ENCODE measurements at places on chromosomes 6 and 20.

DNA sequence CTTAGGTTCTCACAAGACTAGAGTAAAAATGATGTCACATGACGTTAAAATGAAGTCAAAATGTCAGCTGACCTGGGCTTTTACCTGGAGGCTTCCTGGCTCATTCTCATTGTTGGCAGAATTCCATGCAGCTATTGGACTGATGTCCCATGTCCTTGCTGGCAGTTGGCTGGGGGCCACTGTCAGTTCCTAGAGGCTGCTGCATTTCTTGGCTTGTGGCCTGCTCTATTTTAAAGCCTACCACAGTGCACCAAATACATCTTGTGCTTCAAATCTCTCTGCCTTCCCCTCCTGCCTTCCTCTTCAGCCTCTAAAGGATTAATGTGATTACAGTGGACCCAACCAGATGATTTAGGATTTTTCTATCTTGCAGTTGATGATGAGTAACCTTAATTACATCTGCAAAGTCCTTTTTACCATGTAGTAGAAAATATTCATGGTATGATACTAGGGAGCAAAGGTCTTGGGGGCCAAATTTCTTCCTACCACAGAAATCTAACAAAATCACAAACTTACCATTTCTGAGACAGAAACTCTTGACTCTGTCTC, 81.9 kb downstream of the FIG4 start:
- no peak for DNase-seq

DNA sequence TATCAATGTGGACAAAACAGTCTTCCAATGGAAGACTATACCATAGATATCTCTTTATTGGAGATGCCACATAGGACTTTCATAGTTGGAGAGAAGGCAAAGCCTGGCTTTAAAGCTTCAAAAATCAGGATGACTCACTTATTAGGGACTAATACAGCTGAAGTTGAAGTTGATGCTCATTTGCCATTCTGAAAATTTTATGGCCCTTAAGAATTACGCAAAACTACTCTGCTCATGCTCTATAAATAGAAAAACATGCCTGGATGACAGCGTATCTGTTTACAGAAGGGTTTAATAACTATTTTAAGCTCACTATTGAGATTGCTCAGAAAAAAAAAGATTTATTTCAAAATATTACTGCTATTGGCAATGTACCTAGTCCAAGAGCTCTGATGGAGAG, 155.5 kb upstream of the DST start:
- DNase-seq = no peak

- DNase-seq = no peak
Observed at GRCh38 chr6:114712129-114712662, 369.4 kb upstream of the HS3ST5 start.

- DNase-seq = no peak
Observed at GRCh38 chr6:46556053-46556452, 64.8 kb upstream of the RCAN2 start.

GRCh38 chr6:70843328-70843918, 113.4 kb downstream of the B3GAT2 start:
- DNase-seq = no peak

DNA sequence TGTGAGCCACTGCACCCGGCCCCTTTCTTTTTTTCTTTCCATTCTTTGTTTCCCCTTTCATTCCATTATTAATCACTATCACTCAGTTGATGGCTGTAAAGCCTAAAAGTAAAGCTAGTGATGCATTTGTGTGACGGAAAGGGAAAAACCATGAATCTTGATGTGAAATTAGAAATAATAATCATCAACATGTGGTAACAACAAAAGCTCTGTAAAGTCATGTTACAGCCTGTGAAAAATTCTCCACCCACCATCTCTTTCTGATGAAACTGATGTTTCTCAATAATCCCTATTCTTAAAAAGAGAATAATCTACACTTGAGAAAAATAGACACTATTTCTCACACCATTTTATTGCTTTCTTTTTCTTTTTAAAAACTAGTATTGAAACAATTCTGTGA, 80.0 kb downstream of the CRYBG1 start:
- DNase-seq = no peak

DNA sequence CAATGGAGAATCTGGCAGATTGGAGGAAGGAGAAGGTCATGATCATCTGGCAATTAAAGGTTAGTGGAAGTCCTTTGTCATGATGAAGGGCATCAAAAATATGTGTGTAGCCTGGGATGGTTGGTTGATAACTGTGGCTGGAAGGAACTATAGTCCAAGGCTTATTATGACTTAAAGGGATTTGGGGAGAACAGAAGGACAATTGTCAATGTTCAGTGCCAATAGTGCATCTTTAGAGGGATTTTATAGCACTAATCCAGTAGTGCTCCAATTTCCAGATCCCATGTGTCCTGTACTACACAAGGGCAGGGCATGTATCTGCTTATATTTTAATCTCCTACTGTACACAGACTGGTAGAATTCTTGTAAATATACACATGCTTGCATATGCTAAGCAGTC, 5.0 kb upstream of the ZBTB24 start:
- no peak for DNase-seq

DNA sequence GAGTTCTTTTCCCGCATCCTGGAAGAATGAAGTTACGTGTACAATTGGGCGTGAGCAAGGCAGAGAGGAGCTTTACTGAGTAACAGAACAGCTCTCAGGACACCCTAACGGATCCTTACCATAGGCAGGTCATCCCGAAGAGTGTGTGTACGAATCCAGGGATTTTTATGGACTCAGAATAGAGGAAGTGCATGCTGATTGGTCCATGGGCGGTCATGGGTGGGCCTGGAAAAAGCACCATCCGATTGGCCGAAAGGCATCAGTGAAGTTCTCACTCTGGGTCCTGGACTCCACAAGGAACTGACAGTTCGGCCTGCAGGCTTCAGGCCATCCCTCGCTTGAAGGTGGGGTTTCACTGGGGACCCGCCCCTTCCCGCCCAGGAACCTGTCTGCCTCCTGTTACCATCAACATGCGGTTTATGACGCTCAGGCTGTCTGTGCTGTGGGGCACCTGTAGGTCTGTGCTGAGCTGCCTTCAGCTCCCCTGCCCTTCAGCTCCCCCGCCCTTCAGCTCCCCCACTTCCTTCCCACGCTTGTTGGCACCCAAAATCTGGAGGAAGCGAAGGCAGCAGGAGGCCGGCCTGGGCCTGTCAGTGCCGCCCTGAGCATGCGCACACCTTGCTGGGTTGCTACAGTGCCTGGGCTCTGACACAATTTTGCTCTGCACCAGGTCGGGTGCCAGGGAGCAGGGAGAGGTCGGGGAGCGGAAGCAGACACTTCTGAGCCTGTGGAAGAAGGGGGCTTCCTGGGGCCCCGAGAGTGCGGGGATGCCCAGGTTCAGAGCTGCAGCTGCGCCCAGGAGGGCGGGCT, 57.9 kb upstream of the MANEA start:
- no peak for DNase-seq

DNA sequence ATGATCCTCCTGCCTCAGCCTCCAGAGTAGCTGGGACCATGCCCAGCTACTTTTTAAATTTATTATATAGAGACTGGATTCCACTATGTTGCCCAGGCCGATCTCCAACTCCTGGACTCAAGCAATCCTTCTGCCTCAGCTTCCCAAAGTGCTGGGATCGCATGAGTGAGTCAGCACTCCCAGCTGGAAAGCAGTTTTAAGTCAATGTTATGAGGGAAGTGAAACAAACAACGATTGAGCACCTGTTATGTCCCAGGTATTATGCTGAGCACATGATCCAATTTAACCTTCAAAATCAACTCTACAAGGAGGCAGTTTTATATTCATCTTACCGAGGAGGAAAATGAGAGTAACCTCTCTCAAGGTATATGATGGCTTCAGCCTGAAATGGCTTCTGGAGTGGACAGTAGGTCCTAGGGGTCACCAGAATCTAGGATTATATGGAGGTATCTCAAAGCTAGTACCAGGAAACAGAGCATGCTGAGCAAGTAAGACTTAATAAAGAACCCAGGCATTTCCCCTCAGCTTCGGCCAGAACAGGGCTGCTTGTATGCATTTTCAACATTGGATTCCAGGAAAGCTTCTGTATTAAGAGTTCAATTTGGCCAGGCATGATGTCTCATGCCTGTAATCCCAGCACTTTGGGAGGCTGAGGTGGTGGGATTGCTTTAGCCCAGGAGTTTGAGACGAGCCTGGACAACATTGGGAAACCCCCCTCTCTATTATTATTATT, 55.0 kb downstream of the EDN1 start:
- DNase-seq = no peak

DNA sequence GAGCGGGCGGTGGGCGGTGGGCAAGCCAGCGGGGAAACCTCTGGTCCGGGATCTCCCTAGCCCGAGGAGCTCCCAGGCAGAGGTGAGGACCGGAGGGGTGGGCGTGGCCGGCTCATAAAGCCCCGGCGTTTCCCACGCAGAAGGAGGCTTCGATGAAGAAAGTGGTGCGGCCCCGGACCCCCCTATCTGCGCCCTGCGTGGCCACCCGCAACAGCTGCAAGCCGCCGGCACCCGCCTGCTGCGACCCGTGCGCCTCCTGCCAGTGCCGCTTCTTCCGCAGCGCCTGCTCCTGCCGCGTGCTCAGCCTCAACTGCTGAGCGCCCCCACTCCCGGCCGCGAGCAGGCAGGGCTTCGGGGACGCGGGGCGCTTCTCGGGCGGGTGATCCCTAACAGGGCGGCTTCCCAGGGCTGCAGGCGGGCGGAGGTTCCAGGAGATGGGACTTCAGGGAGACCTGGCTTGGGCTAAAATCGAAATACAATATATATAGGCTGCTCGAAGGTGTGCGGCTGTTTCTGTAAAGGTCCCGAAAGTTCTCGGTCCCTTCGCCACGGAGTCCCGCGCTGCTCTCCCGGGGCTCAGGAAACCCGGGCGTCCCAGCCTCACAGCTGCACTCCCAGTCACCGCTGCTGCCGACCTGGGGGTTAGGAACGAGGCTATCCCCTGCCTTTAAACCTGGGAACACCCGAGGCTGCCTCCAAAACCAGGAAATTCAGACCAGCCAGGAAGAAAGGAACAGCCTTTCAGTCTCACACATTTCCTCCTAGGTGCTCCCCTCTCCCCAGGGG, 27.8 kb downstream of the ASIP start:
- DNase-seq = no peak

DNA sequence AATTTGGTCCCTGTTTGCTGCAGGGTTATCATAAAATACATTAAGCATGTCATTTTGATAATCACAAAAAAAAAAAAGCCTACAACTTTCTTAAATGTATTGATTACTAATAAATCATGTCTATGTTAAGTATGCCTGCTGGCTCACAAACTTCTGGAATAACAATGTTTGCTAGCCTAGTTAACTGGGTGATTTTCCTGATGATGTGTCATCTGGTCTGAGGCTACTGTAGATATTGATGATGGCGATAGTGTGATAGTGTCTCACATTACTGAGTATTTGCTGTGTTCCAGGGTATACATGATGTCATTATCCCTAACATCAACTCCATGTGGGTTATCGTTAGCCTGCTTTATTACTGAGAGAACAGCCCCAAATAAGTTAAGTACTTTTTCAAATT, 86.2 kb upstream of the VSTM2L start:
- DNase-seq = no peak

DNA sequence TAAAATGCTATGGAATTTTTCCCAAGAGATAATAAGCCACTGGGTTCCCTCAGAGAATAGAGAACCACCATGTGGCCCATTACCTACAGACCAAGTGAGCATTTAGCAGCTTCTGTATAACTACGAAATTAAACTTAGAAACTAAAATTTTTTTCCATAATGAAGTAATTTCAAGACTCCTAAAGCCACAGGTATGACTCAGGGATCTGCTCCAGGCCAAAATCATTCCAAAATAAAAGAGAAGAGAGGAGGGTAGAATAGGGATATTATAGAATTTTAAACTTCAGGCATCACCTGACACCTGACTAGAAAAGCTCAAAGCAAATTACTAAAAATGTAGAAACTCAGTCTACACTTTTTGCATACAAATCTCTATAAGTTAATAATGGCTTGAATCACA, 108.9 kb upstream of the DST start:
- DNase-seq = no peak

GRCh38 chr6:132978685-132979084, 164.3 kb downstream of the RPS12 start:
- no peak for DNase-seq

GRCh38 chr6:168711666-168712300, 270.8 kb downstream of the SMOC2 start:
- no peak for DNase-seq

- no peak for DNase-seq
Observed at GRCh38 chr6:11213422-11214021, 18.9 kb downstream of the NEDD9 start.

- no peak for DNase-seq
Observed at GRCh38 chr20:22354647-22355046, 229.7 kb downstream of the FOXA2 start.

DNA sequence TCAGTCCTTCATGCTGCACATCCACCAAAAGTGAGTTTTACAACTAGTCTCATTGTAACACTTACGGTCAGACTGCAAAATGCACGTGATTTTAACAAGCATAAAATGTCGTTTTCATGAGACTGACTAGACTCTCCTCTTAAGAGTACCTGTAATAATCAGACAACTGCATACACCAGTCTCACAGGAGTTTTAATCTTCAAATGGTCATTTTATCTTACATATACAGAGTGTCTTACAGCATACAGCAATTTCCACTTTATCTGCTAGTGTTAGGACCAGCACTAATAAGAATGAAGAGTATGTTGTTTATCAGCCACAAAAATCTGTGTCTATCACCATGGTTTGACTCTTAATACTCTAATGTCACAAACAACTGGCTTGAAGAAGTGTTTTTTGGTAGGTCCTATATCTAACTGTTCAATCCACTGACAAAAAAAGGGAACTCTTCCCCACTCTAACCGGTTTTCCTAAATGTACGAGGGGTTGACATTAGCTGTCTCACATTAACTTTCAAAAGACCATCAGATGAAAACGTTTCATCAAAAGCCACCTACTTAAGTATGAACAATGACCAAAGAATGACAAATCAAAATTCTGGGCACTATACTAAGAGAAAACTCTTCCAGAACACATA, 1.5 kb upstream of the ASF1A start:
- no peak for DNase-seq

GRCh38 chr20:58374027-58374850, 14.8 kb upstream of the VAPB start:
- DNase-seq = no peak

GRCh38 chr6:5468586-5468985, 207.3 kb downstream of the FARS2 start:
- no peak for DNase-seq
